ENCODE measurements at places on chromosomes 6 and 20.

DNA sequence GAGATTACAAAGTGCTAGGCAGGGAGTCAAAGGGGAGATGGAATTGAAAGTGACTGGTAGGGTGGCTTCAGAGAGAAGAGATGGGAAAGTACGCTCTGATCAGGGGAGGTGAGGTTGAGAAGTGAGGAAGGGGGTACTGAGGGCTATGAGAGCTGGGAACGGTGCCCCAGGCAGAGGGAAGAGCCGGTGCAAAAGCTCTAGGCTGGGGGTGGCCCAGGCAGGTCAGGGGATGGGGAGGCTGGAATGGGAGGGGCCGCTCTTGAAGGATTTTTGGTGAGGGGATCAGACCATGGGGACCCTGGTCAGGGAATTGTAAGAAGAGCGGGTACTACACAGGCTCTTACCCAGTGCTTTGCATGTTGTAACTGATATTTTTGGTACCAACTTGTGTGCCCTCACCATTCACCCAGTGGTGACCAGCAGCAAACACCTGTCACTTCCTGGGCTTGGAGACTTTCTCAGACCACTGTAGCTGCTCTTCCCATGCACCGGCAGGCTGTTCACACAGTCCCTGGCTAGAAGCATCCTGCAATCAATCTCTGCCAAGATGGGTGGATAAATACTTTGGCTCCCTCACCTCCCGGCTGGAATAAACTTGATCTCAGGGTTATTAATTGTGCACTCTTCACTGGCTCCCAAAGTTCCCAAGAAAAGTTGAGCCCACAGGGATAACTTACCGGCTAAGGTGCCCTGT is 24.0 kb downstream of the PCK1 start:
- no peak for DNase-seq

DNA sequence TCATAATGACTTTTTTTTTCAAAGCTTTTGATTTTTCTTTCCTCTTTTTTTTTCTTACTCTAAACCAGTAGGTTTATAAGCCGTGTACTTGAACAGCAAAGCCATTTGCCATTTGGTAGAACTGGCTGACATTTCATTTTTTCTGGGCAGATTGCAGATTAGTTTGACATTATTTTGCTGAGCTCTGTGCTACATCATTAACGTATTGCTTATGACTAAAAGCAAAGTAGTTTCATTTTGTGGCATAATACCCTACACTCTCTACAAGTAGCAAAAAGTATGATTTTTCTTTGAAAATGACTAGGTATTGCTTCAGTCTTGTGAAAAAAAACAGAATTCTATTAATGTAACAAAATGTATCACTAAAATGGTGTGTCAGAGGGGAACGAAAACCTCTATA is 141.3 kb downstream of the GRIK2 start:
- no peak for DNase-seq

DNA sequence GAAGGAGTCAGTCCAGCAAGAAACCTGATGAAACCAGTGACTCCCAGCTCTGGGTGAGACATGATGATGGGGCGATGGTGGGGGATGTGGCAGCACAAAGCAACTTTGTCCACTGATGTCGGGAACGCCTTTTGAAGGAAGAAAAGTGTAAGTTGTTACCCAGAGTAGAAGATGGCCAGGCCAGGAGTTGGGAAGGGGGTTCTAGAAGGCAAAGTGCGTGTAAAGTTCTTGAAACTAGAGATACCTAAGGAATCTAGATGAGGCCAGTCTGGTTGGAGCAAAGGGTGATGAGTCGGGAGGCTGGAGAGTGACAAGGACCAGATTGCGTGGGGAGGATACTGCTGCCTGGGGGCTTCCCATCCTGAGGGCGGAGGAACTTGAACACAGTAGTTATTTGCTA is 117.0 kb downstream of the PHACTR3 start:
- DNase-seq = no peak

- no peak for DNase-seq
Observed at GRCh38 chr6:112114577-112115223, 27.3 kb downstream of the FAM229B start.

DNA sequence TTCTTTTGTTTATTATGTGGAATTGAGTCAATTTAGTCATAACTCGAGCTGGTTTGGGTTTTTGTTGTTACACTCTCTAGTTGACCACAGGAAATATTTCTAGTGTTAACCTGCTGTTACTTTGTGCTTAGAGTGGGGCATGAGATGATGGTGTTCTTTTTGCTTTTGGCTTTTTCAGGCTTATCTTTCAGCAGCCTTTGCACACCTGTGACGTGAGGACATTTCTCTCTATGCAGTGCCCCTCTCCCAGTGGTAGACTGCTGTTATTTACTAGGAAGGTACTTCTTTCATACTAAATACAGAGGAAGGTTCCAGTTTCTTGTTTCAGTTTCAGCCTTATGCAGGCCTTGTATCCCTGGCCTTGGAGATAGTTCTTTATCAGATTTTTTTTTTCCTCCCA is 766.8 kb upstream of the MAN1A1 start:
- DNase-seq = no peak

- no peak for DNase-seq
Observed at GRCh38 chr20:32967961-32968457, 36.2 kb downstream of the SUN5 start.

Measured in ELF-1 (cell line).